H1 (cell line): ENCODE measurements at places on chromosomes 7 and 10.

- no peak for DNase-seq
These were observed 3.5 kb upstream of the ZNF467 start for GRCh38 chr7:149776848-149777407.

DNA sequence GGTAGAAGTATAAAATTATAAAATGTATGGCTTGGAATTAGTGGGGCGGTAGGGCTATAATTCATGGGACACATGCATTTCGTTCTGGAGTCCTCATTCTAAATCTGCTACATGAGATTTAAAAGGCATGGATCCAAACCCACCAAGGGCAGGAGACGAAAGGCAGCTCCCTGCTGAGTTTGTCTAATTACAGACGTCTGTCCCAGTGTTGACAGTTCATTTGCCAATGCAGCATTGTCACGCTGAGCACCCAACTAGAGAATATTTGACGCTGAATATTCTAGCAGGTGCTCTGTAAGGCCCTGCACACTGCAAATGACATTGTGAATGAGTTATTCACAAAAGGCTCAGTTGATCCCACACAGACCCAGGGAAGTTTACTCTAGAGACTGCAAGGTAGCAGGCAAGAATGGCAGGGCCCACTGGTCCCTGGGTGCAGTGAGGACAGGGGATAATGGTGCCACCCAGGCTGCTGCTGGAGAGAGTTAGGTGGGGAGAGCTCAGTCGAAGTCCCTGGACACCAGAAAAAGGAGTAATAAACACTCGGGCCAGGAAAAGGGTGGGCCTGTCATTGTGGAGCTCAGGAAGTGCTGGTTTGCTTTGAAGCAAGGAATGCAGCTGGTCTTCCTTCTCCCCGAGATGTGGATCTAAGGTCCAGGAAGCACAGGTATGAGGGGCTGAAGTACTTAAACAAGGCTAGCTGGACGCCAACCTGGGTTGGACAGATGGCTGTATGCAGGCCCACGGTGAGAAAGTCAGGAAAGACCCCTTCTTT lies 75.0 kb upstream of the JCAD start:
- no peak for DNase-seq

GRCh38 chr7:116674508-116675173 lies 2.6 kb downstream of the MET start:
- DNase-seq, result no peak

DNA sequence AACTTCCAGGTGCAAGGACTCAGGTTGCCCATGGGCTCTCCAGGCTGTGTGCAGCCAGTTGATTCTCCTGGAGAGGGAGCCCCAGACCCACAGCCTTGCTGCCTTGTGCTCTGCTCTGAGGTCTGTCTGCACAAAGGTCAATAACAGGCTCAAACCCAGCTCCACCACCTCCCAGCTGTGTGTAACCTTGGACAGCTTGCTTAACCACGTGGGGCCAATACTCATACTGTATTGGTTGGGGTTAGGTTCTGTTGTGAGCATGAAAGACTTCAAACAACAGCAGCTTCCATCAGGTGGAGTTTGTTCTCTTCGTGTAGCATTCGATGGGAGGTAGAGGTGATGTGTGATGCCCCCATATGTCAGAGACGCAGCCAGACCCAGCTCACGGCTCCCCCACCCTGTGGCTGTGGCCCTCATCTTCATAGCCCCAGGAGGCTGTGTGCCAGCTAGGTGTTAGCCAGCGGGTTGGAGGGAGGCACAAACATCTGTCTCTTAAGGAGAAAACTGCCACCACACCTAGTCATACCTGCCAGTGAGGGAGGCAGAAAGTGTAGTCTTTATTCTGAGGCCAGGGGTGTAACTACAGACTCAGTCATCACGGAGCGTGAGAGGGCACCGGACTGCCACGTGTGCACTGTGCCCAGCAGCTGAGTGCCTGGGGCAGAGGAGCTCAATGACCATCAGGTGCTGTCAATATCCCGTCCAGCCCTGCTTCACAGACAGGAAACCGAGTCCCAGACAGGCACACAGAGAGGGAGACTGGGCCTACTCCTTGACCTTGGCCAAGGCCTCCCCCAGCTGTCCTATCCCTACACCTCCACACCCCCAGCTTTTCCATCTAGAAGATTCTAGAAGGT lies 8.1 kb upstream of the POLD2 start:
- DNase-seq, result no peak
